ENCODE measurements at places on chromosomes 5 and 9.

GRCh38 chr5:89128092-89128491 lies 245.1 kb upstream of the MEF2C start:
- no peak for DNase-seq

DNA sequence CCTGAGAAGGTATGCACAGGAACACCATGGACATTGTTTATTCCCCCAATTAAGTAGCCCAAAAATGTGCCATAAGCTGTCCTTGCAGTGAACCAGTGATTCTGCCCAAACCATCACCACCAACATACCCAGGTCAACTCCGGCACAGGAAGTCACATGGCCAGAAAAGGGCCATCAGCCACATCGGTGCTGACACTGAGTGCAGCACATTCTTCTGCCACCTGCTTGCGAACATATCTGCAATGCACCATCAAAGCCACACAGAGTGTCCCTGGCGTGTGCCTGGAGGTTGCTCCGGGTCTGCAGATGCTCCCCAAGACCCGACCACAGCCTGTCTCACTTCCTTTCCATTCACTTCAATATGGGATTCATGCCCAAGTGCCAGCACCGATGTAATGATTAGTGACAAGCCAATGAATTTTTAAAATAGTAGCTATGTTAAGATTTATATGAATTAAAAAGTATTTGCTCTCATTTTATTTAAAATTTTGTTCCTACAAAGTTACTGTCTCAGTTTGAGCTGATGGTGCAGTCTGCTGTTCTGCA lies 37.6 kb downstream of the SYK start:
- no peak for DNase-seq

GRCh38 chr5:170293273-170293672 lies 4.3 kb downstream of the LCP2 start:
- no peak for DNase-seq

GRCh38 chr5:68529581-68529980 lies 314.0 kb downstream of the PIK3R1 start:
- no peak for DNase-seq

GRCh38 chr5:127358740-127359139 lies 68.1 kb downstream of the MEGF10 start:
- DNase-seq = no peak

GRCh38 chr9:21611891-21612290 lies 129.8 kb upstream of the IFNE start:
- DNase-seq = no peak

DNA sequence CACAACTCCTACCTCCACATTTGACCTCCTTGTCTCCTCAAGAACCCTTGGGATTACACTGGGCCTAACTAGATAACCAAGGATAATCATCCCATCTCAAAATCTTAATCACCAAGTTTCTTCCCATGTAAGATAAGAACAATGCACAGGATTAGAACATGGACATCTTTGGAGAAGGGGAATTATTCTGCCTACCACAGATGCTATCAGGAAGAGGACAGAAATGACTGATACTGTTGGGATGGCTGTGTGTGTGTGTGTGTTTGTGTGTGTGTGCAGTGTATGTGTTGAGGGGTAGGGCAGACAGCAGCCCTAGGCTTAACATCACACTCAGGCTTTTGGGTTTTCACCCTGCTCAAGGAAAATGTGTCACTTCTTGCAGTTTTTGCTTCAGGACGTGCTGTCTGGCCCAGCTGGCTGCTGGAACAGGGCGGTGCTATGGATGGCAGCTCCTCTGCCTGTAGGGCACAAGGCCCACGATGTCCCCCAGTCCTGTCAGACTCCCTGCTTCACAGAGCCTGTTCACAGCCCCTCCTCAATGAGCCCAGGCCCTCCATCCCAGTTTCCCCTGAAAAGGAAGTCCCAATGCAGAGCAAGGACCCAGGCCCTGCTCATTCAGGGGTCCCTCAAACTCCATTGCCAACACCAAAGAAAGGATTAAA lies 7.7 kb downstream of the CA9 start:
- no peak for DNase-seq

DNA sequence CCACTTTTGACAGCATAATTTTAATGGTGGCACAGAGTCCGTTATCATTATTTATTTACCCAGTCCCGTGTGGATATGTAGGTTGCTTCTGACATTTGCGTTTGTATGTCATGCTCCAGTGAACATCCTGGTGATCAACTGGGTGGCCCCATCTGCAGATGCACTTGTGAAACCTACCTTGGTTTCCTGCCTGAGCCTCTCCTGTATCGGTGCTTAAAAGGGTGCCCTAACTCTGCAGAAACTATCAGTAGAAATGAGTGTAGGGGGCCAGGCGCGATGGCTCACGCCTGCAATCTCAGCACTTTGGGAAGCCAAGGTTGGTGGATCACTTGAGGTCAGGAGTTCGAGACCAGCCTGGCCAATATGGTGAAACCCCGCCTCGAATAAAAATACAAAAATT lies 92.1 kb upstream of the IER5L start:
- DNase-seq = no peak

DNA sequence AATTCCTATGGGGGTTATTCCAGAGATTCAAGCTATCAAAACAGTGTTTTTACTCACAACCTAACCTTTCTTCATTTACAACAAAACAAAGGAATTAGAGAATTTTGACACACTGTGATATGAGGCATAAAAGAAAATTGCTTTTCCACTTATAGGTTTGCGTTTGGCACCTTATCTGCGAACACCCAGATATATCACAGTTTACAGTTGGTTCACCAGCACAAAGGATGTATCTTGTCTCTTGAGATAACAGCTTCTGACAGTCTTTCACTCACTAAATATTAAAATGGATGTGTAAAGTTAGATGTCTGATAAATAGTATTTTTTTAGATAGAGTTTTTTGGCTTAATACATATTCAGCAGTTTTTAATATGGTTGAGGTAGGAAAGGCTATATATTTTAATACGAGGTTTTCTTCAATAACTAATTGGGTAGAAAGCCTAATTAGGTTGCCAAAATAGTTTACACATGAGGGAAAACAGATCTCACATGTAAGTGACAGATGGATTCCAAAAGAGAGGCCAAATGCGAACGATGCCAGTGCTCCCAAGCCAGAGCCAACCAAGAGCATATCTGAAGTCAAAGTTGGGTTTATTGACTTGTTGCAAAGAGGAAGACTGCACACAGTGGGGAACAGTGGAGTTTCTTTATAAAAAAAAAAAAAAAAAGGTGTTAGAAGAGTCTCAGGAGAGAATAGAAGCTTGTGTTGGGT lies 1495.2 kb downstream of the MAT2B start:
- no peak for DNase-seq

Data from NCI-H2107 (cell line).